HCEC 1CT (cell line): ENCODE measurements at places on chromosomes 2 and 18.

- peak; percentile 80 for DNase-seq
Observed at GRCh38 chr2:237198164-237198855, 112.6 kb downstream of the COPS8 start.

GRCh38 chr2:42977270-42978174 lies 185.1 kb upstream of the HAAO start:
- DNase-seq, result no peak

- DNase-seq, result no peak
Observed at GRCh38 chr2:8628866-8629209, 53.0 kb upstream of the ID2 start.

DNA sequence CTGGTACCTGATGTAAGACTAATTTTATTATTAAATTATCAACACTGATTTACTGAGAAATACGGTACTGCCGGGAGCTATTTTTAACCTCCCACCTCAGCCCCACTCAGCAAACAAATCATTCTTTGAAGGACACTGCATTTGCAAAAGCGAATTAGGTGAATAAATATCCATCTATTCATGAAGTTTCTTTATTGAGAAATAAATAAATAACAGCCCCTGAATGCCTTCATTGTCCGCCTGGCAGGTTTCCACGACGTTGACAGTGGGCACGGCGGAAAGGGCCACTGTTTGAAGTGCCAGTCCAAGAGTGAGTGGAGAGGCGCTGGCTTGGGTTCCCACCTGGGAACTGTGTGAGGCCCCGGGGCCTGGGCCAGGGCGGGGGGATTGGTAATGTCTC lies 15.7 kb downstream of the C1QL2 start:
- DNase-seq, result no peak

DNA sequence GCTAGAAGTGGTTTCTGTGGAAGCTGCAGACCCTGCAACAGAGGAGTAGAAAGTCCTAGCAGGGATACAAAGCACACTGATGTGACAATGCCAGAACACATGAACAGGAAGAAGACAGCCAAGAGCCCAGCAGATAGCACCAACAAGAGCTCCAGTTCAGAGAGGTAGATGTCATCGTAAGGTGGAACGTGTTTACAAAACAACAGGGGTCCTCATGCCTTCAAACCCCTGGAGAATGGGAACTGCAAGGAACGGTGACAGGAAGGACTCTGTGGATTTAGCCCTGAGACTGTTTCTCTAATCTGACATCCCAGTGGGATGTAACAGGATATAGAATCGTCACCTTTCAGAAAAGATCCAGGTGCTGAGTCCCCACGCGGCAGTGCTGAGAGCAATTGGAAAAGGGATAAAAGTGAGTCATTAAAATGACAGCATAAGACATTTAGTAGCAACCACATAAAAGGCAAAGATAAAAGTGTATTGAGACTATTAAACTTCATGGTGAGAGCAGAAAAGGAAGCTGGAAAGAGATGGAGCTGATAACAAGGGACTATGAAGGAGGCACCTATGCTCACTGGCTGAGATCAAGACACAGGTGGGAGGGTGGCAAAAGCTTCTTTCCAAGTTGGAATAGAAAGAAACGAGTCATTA lies 195.2 kb downstream of the FBXO15 start:
- DNase-seq, result no peak
